ENCODE measurements at places on chromosomes 1 and 21.

- peak; percentile 35 for ATAC-seq
These were observed 13.3 kb downstream of the F3 start for GRCh38 chr1:94528299-94528698.

GRCh38 chr1:202616355-202616915, 93.8 kb downstream of the SYT2 start:
- ATAC-seq: no peak

- ATAC-seq: no peak
These were observed 100.9 kb upstream of the BRINP3 start for GRCh38 chr1:190578526-190578925.

DNA sequence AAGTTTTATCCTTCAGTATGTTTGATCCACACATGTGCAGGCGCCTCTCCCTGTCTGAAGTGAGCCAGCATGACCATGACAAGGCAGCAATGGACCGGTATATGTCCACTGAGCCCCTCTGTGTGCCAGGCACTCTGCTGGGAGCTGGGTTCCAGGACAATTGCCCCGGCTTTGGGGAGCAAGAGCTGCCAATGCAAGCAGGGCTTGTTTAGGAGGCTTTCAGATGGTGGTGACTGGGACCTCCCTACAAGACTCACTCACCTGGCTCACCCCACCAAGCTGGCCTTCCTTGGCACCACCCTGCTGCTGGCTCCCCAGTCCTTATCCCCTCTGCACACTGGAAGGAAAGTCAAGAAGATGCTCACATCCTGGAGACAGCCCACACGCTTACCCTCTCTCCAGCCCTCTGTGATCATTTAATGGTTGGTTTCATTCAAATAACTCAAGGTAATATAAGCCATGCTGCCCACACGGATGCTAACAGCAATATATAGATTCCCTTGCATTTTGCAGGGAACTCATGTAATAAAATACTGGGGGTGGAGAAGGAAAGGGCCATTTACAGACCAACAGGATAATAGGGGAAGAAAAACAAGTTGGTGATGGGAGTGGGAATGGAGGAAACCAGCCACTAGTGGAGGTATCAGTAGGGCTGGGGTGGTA, 23.6 kb downstream of the KCND3 start:
- ATAC-seq: no peak

- peak; percentile 43 for ATAC-seq
These were observed 30.9 kb downstream of the PROX1 start for GRCh38 chr1:214018386-214019268.

DNA sequence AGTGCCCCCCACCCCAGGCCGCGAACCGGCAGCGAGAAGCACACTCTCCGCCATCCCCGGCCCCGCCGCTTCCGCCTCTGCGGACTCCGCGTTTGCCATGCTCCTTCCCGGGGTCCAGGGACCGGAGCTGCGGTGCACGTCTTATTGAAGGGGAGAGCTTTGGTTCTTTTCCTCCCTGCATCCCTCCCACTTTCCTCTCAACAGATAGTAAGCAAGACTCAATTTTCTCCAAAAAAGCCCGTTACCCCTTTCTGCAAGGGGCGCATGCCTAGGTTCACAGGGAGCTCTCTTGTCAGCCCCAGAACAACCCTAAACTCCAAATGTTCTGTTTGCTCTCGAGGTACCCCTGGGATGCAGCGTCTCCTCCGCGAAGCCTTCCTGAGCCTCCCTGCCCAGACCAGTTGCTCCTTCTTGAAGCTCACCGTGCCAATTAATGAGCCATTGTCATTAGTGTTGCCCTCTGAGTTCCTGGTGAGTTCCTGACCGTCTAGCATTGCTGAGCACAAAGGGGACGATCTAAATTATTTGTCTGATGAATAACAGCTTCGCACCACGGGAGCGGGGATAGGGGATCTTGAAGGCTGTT, 8.1 kb downstream of the FOXD3 start:
- no peak for ATAC-seq

- no peak for ATAC-seq
These were observed 1.4 kb downstream of the LRRN2 start for GRCh38 chr1:204684206-204684570.

GRCh38 chr1:9244501-9245229, 10.1 kb downstream of the H6PD start:
- ATAC-seq: peak; percentile 55

DNA sequence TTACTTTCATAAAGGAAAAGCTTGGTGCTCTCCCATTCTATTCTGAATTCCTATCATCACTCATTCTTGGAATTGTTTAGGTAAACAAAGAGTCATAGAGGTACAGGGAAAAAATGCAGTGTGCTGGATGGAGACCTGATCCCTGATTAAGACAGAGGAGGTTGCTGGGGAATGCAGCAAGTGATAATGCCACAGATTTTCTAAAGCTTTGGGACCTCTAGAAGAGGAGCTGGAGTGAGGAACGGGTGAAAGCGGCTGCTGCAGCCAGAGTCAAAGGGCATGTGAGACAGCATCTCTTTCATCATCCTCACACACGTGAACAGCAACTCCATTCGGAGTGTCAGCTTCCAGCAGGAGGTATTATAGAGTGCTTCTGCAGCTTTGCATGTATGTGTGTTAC, 54.9 kb upstream of the DIPK1A start:
- peak; percentile 90 for ATAC-seq

DNA sequence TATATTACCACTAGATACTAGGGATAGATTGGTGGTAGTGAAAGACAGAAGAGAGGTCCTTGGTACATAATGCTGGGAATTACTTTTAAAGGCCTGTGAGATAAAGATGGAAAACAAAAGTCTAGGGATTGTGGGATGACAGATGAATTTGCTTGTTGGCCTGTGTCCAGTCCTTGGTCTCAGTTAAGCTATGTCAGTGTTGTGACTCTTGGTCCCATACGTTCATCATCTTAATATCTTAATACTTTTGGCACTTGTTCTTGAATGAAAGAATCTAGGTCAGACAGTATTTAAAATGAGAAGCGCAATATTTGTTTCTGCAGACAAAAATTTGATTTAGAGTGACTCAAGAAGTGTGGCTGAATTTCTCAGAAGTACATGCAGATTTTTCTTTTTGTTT, 7.6 kb downstream of the RPL5 start:
- no peak for ATAC-seq

GRCh38 chr21:28821276-28822122, 171.2 kb downstream of the LTN1 start:
- ATAC-seq: no peak

DNA sequence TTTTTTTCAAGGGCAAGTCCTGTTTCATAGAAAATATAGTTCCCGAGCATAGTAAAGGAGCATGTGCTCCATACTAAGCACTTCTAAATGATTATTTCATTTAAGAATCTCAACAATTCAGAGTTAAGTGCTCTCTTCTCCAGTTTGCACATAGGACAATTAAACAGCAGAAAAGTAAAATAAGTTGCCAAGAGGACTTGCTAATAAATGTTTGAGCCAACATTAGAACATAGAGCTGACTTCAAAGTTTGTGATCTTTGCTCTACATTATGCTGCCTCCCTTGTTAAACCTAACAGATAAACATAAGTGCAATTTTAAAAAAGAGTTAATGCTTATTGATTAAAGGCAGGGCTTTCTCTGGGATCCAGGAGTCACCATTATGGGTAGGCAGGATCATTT, 23.8 kb upstream of the RAP1A start:
- ATAC-seq: no peak

GRCh38 chr1:244634546-244634945, 18.4 kb upstream of the DESI2 start:
- no peak for ATAC-seq

DNA sequence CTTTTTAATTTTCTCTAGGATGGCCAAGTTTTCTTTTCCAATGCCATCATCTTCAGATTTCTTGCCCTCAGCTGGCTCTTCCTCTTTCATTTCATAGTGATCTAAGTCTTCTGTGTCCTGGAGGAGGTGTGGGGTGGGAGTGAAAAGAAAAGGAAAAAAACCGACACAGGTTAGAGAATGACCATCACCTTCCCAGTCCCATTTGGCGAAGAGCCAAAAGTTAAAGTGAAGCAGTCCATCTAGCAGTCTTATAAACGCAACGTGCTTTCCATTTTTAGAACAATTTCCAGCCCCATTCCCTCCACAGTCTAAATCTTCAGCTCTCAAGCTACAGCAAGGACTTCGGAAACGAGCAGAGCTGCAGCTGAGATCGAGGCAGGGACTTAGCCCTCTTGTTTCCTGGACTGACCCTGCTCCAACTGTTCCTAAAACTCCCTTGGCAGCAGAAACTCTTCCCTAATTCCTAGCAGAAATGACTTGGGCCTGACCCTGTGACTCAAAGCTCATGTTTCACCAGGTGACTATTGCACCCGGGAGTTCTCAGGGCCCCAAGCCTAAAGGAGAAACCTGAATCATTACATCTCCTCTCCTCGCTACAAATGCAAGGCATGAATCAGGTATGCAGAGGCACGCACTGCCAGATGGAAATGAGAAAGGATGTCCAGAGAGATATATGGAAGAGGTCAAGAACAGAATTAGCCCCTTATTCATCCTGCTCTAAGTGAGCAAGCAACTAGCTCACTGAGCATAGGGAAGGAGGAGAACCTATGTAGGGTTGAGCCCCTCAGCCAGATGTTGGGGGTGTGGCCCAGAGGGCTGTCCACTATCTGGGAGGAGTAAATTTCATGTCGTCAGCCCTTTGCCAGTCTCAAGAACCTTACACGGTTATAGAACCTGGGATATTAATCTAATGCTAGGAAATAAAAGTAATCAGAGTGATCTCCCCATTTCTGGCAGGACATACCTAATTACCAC, 5.1 kb downstream of the UBE2Q1 start:
- ATAC-seq: no peak
